ENCODE measurements at places on chromosomes 5 and 9. TPM values are rescaled to one million over a fixed set of nuclear protein-coding genes. Genes with fewer than 3 reads are reported as not detected.

Gene MUSK
- 0.31 TPM for total RNA-seq

Gene SOWAHA
- 3.1 TPM for total RNA-seq

Gene CRB2
- 7.2 TPM for total RNA-seq

Gene RASGRF2
- total RNA-seq: 22.5 TPM

Gene C9orf43
- total RNA-seq: 0.94 TPM

Gene AMACR
- 11.0 TPM for total RNA-seq

Gene GAS1
- total RNA-seq: 17.8 TPM

Gene PAIP2
- 98.0 TPM for total RNA-seq

Gene GABRA6
- not detected for total RNA-seq

Gene LVRN
- total RNA-seq: 7.5 TPM

Gene EIF4E1B
- 0.31 TPM for total RNA-seq

Gene GGTA1
- 1.9 TPM for total RNA-seq

Measured in parietal lobe (tissue), 2 donors.